ENCODE measurements at places on chromosomes 4 and X.

DNA sequence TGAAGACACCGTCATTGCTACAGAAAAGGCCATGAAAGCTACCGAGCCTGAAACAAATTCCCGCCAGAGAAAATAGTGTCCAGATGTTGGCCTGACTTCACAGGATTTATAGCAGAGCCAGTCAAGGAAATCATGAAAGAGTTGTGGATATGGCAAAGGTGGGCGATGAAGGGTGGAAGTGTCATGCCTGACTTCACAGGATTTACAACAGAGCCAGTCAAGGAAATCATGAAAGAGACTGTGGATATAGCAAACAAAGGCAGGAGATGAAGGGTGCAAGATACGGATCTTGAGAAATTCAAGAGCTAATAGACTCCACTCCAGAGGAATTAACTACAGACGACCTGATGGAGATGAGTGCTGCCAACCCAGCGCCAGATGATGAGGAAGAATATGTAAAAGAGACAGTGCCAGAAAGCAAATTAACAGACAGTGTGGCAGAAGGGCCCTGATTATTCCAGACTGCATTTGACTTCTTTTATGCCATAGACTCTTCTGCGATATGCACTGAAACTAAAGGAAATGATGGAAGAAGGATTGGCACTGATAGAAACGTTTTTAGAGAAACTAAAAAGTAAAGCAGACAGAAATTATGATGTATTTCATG is 17.2 kb downstream of the TRMT44 start:
- DNase-seq = no peak

DNA sequence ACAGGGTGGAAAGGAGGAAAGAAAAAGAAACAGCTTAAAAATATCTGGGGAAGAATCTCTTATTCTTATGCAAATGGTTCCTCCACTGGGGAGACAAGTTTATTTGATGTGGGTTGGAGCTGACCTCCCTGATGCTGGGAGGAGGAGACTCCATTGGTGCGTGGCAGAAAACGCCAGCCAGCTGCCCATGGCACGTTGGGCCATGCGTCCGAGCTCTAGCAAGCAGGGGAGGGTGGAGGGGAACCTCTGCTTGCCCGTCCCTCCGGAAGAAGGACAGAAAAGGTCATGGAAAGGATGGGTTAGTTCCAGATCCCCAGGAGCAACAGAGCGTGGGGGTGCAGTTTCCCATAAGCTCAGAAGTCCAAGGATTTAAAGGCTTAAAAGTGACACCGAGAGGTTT is 210.4 kb downstream of the KLHL4 start:
- no peak for DNase-seq

DNA sequence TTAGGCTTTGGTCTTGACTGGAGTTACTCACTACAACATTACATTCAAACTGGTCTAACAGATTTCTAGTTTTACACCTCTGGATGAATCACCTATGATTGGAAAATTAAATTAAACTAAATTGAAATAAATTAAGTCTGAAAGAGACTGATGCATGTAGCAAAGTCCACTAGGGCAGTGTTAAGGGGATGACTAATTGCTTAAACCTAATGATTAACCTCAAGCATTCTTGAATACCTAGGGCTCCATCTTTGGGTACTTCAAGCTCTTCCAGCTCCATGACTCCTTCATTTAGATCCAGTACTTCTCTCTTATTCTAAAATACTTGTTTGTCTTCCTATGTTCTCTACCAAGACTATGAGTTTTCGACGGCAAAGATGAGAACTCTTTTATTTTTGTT is 86.8 kb downstream of the SH2D1A start:
- DNase-seq = no peak

DNA sequence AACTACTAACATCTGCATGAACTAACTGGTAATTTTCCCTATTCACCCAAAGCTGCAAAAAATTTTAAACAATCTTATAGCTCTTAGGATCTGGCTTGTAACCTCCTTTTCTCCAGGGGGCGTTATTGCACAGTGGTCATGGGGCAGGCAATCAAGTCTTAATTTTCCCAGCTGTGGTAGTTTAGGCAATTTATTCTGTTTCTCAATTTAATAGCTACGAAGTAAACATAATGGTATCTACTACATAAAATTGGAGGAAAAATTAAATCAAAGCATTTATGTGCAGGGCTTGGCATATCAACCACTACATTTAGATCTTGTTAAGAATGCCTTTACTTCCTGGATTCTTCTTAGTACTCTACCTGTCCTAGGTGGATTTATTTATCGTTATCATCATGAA is 137.4 kb upstream of the GUCY1A1 start:
- DNase-seq = no peak

GRCh38 chr4:10354746-10355145 is 102.5 kb downstream of the ZNF518B start:
- DNase-seq = no peak

All from NCI-H2171 treated with DMSO at 0.1 percent for 48 hours (cell line).